ENCODE measurements at places on chromosomes 2 and 18.

GRCh38 chr2:62197011-62197924, 1.4 kb downstream of the B3GNT2 start:
- peak; percentile 16 for DNase-seq

DNA sequence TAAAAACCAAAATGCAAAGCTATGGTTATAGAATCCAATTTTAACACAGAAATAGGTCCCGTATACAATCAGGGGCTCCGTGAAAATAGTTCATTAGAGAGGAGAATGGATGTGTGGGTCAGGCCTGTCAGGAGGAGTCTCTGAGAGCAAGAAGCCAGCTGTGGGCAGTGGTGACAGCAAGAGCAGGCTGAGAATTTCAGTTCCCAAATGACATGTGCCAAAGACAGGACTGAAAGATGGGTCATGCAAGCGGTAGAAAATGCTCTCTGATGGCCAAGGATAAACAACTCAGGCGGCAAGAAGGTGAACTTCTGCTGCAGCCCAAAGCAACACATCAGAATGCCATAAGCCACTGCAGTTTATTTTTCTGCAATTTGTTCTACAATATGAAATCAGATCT, 100.4 kb downstream of the CCDC141 start:
- no peak for DNase-seq

GRCh38 chr2:10923008-10923375, 11.3 kb downstream of the KCNF1 start:
- DNase-seq: no peak

DNA sequence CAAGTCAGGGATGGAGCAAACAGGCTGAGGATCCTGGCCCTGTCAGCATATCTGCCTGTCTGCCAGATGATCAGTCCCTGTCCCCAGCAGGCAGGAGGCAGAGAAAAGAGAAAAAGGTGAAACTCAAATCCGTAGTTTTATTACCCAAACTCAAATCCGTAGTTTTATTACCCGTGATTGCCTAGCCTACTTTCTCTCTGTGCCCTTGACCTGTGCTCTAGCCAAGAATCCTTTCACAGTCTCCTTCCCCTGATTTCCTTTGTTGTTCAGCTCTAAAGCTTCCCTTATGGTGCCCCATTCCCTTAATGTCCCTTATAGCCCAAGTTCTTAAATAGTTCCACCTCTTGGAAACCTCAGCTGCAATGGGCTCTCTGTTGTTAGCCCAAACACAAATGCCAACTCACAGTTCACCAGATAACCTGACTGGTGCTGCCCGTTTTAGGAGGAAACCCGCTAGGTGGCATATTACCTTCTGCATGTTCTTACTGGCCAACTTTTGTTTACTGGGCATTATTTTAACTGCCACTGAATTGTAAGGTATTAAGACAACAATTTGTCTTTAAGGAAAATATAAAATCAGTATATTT, 125.7 kb upstream of the FZD5 start:
- DNase-seq: no peak

GRCh38 chr2:187541086-187542085, 12.8 kb downstream of the TFPI start:
- no peak for DNase-seq

GRCh38 chr2:173664513-173664910, 300.7 kb downstream of the SP3 start:
- no peak for DNase-seq

DNA sequence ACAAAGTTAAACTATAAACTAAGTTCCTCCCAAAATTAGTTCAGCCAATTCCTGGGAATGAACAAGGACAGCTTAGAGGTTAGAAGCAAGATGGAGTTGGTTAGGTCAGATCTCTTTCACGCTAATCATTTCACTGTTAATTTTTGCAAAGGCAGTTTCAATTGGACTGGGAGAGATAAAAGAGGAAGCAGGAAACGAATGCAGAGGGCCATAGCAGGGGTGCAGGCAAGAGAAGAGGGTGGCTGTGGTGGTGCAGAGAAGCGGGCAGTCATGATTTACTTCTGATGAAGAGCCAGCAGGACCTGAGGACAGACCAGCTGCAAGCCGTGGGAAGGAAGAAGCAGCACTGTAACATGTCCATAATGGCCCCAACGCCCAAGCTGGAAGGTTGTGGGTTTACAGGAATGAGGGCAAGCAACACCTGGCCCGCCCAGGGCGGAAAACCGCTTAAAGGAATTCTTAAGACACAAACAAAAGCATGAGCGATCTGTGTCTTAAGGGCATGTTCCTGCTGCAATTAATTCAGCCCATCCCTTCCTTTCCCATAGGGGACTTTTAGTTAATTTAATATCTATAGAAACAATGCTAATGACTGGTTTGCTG, 4.1 kb upstream of the RMP24 start:
- no peak for DNase-seq

- DNase-seq: no peak
These were observed 316.8 kb downstream of the AFF3 start for GRCh38 chr2:99825630-99826029.

DNA sequence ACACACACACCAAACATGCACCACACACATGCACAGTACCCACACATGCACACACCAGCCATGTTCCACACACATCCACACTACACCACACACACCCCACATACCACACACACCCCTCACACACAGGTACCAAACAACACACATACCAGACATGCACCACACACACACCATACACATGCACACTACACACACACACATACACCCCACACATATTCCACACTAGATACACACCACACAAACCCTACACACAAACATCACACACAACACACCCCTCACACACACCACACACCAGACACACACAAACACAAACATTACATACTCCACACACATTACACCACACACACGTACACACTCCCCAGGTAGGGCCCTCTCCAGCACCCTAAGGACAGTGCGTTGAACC, 51.2 kb downstream of the TRABD2A start:
- no peak for DNase-seq

DNA sequence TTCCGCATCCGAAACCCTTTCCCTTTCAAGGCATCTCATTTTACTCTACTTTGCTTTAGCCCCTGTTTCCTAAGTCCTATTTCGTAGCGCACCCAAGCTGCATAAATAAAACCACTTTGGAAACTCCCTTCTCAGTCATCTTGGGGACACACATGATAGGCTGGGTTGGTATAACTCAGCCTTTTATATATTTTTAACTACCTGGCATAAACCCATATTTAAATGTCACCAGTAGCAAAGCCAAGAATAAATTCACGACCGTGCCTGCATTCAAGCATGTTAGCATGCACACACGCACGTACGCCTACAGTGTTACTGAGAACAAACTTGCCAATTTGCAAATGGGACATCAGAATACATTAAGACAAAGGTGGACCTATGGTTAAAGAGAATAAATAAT, 564.7 kb upstream of the PIK3C3 start:
- no peak for DNase-seq

GRCh38 chr2:168136392-168136977, 110.9 kb downstream of the STK39 start:
- DNase-seq: no peak

DNA sequence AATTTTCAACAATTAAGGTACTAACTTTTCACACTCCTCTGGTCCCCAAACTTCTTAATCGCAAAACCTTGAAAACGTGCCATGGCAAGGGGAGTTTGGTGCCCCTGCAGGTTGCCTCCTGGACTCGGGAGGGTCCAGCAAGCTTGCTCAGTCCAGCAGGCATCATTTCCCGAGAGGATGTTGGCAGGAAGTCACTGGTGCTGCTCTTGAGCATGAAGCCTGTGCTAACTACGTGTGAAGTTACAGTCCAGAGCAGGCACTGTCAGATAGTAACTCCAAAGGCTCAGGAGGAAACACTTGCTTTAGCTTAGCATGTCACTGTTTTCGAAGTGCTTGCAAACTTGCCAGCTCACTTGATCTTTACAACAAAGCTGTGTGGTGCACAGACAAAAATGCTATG, 215.4 kb downstream of the MYCN start:
- DNase-seq: no peak

DNA sequence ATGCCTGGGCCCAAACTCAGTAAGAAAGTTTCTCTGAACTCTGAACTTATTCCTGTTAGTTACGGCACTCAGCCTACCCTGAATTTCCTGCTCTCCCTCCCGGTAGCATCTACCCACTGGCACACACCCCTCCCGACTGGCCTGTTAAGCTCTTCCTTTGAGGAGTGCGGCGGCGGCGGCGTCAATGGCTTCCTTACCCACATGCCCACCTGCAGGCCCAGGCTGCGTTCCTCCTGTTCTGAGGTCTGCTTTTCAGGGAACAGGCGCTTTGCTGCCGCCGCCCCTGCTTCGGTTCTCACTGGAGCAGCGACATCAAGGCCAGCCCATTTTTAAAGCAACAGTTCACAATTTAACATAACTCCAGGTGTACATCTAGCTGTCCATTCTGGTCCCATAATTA, 432.4 kb downstream of the DCDC2C start:
- DNase-seq: no peak

GRCh38 chr2:118013724-118014491, at the start of gene CCDC93:
TSS of gene CCDC93 (minus strand) at chr2:118014070. CDS start at chr2:118013995, 75 bp downstream.
- peak; percentile 75 for DNase-seq
